NCI-H1417 treated with DMSO at 0.1 percent for 48 hours (cell line): ENCODE measurements at places on chromosomes 16 and 17.

DNA sequence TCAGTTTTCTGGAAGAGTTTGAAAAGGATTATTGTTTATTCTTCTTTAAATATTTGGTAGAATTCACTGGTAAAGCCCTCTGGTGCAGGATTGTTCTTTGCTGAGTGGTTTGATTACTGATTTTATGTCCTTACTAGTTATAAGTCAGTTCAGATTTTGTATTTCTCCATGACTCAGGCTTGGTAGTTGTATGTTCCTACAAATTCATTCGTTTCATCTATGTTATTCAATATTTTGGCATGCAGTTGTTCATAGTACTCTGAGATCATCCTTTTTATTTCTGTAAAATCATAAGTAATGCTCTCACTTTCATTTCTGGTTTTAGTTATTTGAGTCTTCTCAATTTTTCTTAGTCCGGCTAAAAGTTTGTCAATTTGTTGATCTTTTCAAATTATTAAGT is 58.1 kb upstream of the CRYM start:
- no peak for DNase-seq

DNA sequence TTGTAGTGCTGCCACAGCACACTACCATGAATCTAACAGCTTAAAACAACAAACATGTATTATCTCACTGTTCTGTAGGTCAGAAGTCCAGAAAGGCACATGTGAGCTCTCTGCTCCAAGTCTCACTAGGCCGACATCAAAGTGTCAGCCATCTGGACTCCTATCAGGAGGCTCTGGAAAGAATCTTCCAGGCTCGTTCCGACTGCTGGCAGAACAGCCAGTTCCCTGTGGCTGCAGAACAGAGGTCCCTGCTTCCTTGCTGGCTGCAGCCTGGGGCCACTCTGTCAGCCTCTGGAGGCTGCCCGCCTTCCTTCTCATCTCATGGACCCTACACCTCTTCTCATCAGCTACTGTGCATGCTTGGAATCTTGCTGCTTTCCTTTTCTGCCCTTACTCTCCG is 168.9 kb downstream of the CBLN1 start:
- no peak for DNase-seq

DNA sequence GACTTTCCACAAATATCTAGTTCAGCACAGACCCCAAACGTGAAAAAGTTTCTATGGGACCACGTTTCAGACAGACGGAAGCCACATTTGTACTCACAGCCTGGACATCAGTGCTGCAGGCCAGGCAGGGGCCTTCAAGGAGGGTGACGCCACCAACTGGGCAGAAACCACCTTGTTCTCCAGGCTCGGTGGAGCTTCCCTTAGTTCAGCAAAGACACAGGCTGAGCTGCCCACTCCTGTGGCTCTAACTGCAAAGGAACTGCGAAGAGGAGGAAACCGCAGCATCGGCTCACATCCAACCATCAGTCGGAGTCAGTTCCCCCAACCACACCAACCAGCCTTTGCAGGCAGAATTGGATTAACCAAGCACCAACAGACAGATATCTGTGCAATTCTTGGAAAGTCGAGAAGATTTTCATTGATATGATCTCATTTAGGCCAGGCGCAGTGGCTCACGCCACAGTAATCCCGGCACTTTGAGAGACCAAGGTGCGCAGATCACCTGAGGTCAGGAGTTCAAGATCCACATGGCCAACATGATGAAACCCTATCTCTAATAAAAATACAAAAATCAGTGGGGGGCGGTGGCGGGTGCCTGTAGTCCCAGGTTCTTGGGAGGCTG is 73.3 kb upstream of the CNEP1R1 start:
- DNase-seq, result no peak

DNA sequence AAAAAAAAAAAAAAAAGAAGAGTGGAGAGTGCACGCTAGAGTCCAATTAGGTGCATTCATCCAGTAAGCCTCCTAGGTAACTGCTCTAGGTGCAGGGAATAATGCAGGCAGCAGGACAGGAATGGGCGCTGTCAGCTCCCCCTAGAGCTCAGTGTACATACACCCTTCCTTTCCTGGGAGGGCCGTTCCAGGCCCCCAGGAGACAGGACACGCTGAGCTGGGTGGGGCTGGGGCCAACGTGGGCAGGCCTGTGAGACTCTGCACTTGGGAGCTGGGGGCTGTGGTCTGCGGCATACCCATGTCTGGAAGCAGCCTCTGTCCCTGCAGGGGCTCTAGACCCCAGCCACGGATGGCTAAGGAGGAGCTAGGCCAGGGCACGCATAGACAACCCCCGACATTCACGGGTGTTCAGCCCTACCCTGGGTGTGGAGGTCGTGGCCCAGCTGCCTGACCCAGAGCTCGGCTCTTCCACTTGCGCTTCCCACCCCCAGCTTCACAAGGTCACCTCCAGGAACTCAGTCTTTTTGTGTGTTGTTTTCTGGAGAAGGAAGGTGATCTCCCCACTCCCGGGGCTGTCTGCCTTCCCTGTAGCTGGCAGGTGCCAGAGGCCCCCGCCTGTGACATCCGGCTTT is 1.0 kb upstream of the ANTKMT start:
- DNase-seq, result no peak

DNA sequence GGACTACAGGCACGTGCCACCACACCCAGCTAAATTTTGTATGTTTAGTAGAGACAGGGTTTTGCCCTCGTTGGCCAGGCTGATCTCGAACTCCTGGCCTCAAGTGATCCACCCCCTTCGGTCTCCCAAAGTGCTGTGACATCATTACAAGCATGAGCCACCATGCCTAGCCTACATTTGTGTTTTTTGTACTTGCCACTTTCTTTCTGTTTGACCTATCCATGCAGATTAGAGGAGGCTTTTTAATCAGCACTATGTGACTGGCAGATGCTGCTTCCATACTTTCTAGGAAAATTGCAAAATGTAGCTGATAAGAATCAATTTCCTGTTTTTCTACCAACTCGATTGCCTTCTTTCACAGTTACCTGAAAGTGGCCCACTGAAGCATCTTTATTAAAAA is 57.3 kb downstream of the B9D1 start:
- DNase-seq, result no peak

GRCh38 chr17:5797447-5798050 is 213.2 kb upstream of the NLRP1 start:
- DNase-seq, result no peak

- no peak for DNase-seq
Observed at GRCh38 chr17:31318298-31318801, 3.1 kb downstream of the EVI2A start.

DNA sequence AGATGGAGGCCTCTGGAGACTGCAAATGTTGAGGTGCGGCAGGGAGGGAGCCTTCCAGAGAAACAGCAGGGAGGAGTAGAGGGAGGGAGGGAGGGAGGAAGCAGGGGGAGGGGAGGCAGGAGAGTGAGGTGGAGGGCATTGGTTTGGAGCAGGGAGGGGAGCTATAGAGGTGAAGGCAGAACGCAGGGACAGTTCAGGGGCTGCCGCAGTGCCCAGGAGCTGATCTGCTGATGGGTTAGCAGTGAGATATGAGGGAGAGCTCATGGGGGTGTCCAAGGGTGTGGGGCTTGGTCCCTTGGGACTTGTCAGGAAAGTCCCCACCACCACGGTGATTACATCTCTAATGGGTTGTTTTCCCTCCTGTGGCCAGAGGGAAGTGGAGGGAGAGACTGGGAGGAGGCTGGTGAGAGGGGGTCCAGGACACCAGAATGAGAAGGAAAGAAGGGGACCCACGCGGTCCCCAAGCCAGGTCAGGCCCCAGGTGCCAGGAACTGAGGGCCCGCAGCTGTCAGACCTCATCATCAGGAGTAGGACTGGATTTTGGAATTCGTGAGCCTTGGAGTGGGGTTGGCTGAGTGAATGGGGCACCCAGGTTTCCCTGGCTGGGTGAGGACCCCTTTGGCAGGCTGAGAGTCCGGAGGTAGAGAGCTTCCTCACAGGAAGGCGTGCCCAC is 11.2 kb downstream of the CA4 start:
- DNase-seq, result no peak

GRCh38 chr16:31458073-31458843 is 1.0 kb upstream of the ARMC5 start:
- no peak for DNase-seq

DNA sequence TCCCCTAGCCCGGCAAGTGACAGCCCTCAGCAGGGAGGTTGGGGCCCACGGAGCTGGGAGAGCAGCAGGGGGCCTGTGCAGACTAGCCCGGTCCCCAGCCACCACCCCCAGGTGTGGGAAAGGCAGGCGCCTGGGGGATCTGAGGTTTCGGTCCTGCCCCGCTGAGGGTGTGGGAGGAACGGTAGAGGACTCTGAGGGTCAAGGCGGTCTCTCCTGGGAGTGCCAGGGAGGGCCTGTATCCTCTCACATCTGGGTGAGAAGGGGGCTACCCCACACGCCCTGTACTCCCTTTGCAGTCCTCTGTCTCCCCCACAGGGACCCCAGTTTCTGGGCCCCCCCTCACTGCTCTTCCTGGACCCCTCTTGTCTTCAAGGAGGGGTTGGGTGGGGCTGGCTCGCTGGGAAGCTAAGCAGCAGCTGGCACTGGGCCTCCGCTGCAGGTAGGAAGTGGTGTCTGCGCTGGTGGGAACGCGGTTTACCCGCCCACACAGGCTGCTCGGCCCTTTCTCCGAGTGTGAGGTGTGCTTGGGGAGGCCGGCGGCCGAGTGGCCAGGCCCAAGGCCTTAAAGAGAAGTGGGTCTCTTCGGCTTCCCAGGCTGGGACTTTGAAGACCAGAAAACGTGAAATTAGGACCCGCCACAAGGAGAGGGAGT is 15.4 kb downstream of the CD7 start:
- DNase-seq, result no peak

GRCh38 chr16:87621976-87622713 is 19.8 kb downstream of the JPH3 start:
- no peak for DNase-seq

- DNase-seq, result no peak
Observed at GRCh38 chr16:78425891-78426510, 326.5 kb downstream of the WWOX start.

DNA sequence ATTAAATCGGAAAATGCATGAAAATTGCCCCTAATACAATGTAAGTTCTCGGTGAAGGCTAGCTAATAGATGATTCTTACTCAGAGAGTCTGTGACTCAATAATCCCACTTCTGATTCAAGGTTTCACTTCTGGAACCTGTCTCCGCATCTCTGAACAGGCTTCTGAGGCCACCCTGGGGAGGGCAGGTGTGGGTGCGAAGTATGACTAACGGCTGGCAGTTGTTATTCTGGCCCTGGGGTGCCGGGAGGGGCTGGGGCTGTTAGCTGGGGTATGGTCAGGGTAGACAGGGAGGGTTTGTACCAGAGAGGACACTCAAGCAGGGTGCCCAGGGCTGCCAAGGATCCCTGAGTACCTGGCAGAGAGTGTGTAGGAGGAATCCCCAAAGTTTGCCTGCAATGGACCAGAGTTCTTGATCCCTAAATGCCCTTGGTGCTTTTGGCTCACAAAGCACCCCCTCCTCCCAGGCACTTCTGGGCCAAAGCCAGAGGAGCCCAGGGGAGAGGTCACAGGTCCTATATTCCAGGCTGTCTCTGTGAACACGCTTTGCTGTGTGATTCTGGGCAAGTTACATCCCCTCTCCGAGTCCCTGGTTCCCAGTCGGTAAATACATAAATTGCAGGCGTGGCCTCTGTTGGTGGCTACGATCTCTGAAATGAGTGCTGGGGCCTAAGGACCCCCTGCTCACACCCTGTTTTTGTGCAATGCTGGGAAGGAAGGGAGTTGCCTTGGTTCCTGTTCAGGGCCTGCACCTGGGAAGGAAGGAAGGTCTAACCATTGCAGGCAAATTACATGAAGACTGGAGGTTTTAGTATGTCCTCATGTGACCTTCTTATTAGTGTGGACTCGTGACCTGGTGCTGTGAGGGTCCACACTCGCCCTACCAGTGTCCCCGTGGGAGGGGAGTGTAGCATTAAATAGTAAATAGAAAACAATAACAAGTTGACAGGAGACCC is 49.9 kb upstream of the CPNE2 start:
- no peak for DNase-seq

GRCh38 chr16:75614066-75614897 is 8.8 kb downstream of the ADAT1 start:
- DNase-seq, result no peak

- DNase-seq, result no peak
Observed at GRCh38 chr17:5361426-5361825, 58.0 kb downstream of the NUP88 start.
